Airway epithelial cell (primary cell): ENCODE measurements at places on chromosomes 1 and 21. TPM values are rescaled to one million over a fixed set of nuclear protein-coding genes. Genes with fewer than 3 reads are reported as not detected.

The FMO1 gene
- total RNA-seq = not detected in 2 replicates

The EFNA1 gene
- total RNA-seq = 26.1 and 41.9 TPM in 2 replicates

The DNM3 gene
- total RNA-seq = 2.0 and 2.8 TPM in 2 replicates

The LAPTM5 gene
- total RNA-seq = 0.37 and 1.1 TPM in 2 replicates

The UBL4B gene
- total RNA-seq = not detected in 2 replicates

The PYHIN1 gene
- total RNA-seq = not detected in 2 replicates

The UBE2Q1 gene
- 18.0 and 30.1 TPM in 2 replicates for total RNA-seq

The MUTYH gene
- total RNA-seq = 13.9 and 15.2 TPM in 2 replicates

The AMY1A gene
- not detected in 2 replicates for total RNA-seq

The HLCS gene
- 8.5 and 17.2 TPM in 2 replicates for total RNA-seq

The SPRR2A gene
- 8.3 and 8.4 TPM in 2 replicates for total RNA-seq

The PTGFR gene
- 0.05 and 0.14 TPM in 2 replicates for total RNA-seq

The CR1L gene
- 0.07 TPM in 1 of 2 replicates, not detected in the other for total RNA-seq

The DHCR24 gene
- total RNA-seq = 420 and 515 TPM in 2 replicates

The DISP3 gene
- 0.37 and 0.71 TPM in 2 replicates for total RNA-seq

The HS2ST1 gene
- total RNA-seq = 8.8 and 12.8 TPM in 2 replicates

The SPRR2B gene
- not detected in 2 replicates for total RNA-seq

The ANGPTL3 gene
- not detected in 2 replicates for total RNA-seq
